Colonic mucosa (tissue), 4 donors: ENCODE measurements at places on chromosomes 4 and X. TPM values are rescaled to one million over a fixed set of nuclear protein-coding genes. Genes with fewer than 3 reads are reported as not detected.

IBSP gene
- not detected for total RNA-seq

- no peak for DNase-seq
Measured at GRCh38 chrX:15909605-15910004, 55.0 kb upstream of the AP1S2 start.

DNA sequence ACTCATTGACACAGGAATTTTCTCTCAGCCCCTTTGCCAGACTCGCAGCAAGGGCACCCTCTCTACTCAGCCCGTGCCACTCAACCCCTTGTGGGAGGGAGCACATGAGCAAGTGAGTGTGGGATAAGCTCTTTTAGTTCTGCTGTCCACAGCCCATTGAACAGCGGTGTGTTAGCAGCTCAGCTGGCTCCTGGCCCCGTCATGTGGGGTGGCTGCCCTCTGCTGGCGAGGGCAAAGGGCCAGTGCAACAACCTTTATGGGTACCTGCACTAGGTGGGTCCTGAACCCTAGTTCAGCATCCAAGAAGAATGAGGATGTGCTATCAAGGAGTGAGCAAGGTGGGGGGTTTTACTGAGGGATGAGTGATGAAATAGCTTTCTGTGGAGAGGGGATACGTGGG lies 85.0 kb upstream of the ZNF81 start:
- DNase-seq = peak; percentile 32

- no peak for DNase-seq
Measured at GRCh38 chrX:2955281-2955680, 26.1 kb upstream of the ARSD start.

DNA sequence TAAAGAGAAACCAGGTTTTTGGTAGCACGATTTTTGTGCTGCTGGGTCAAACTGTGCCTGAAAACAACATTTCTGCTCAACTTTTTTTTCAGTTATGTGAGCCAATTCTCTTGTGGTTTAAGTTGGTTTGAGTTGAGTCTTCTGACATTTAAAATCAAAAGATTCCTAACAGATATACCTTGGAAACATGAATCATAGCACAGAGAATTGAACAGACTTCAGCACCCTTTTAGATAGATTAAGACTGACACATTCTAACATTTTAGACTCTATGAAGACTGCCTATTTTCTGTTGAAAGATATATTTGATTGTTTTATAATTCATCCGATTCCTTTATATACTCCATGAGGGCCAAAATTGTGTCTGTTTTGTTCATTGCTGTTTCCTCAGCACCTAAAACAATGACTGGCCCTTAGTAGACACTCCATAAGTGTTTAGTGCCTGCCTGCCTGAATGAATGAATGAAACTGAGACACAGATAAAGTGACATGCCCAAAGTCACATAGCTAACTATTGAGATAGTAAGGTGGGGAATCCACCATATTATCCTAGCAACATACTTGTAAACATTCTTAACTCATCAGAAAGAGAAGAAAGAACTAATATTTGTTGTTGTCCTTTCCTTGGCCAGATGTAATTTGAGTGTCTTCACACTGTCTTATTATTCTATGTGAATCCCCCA lies 624.0 kb downstream of the MID1IP1 start:
- DNase-seq = no peak

DNA sequence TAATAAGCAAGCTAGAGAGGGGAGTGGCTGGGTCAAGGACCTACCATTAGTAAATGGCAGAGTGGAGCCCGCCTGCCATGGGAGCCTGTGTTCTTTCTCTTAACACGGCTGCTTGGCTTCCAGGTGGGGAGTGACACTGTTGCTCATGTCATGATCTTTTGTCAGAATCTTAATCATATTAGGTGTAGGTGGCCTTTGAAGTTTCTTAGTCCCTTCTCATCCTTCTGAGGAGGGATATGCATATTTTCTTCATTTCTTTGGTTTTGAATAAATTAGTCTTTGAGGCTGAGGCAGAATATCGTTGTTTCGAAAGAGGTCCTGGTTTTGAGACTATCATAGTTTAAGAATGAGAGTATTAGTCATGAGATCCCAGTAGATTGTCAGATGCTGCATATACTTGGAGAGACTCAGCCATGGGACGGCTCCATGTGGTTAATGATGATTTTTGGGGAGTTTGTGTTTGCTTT lies 28.9 kb downstream of the SNX25 start:
- DNase-seq = no peak

GRCh38 chr4:163818673-163819072 lies 324.2 kb downstream of the TMA16 start:
- no peak for DNase-seq
